Stimulated activated CD8-positive, alpha-beta memory T cell treated with anti-CD3 and anti-CD28 coated beads, Interleukin-15, amount 100 ng/mL, for 1 hour (primary cell): ENCODE measurements at places on chromosomes 2 and 18.

DNA sequence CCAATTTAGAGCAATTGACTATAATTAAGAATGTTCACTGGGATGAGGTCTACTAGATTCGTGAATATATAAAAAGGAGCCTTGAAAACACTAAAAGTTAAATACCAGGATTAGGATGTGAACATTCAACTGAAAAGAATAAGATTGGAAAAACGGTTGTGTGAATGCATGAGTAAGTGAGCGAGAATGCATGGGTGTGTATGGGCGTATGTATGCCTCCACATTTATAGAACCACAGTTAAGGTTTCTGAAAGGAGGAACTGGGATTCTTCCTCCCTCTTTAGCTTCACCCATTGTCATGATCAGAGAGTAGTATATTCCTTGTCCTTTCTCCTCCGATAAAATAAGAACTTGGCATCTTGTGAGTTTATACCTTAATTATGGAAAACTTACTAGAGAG, 151.1 kb upstream of the UBE2E3 start:
- DNase-seq, result no peak

DNA sequence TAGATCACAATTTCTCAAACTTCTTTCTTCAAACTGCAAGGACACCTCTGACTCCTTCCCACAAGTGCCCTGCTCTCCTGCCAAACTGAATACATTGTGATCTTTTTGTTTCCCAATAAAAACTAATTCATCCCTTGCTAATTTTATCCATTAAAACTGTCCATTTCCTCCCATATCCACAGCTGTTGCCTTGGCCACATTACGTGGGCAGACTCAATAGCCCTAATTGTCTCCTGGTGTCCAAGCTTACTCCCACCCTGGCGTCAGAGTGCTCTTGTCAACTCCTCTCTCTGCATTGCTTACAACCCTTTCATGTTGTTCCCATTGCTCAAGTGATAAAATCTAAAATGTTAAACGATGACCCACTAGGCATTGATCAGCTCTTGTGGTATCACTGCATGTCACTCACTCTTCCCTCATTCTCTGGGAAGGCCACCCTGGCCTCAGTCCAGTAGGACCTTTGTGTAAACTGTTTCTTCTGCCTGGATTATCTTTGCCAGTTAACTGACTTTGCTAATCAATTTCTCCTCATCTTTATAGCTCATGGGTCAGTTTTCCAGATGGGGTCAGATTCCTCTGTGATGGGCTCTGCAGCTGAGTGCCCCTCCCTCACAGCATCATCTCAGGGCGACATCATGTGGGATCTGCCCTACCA, 525.0 kb downstream of the SLC4A3 start:
- DNase-seq, result no peak

- DNase-seq, result no peak
Measured at GRCh38 chr18:47248115-47248603, 3.3 kb downstream of the SKOR2 start.

DNA sequence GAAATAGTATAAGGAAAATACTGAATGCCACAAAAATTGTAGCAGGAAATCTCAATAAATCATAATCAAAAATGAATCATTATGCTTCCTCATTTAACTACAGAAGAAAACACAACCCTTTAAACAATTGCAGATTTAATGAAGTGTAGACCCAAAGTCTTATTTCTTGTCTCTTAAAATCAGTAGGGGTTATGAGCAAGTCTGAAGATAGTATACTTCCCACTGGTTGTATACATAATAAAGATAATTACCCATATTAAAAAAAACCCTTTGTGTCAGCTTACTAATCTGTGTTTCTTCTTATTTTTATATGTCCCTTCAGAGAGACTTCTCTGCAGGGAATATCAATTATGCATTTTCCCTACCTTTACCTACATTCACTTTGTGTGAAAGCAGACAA, 504.7 kb downstream of the ERBB4 start:
- DNase-seq, result no peak

DNA sequence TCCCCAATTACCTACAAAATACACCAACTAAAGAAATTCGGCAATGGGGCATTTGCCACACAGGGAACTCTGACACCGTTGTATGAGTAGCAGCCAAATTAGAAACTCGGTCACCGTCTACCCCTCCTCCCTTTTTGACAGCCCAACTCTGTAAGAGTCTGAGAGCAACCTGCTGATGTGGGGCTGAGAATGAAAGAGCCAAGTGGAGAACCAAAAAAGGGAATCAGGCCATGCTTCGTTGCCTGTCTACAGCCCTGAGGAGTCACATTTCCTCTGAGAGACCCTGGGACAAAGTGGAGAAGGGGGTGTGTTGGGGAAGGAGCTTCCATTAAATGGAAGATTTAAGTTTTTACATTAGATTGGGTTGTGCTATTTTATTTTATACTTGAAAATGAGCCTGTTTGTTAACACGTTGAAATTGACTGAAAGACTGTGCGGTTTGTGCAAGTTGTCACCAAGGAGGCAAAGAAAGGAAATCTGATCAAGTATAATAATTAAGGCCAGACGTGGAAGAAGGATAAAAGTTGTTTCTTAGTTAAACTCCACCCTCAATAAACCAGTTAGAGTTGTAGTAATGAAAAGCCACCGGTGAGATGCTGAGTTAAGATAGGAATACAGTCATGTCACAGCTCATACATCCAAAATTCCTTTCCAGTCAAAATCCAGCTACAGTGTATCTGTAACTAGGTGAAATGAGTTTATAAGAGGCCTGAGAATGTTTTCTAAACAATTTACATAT, 131.7 kb upstream of the CREB1 start:
- DNase-seq, result no peak

- no peak for DNase-seq
Measured at GRCh38 chr18:44541781-44542180, 138.9 kb upstream of the SETBP1 start.

- DNase-seq, result no peak
Measured at GRCh38 chr2:112021290-112021689, 33.8 kb upstream of the TMEM87B start.

DNA sequence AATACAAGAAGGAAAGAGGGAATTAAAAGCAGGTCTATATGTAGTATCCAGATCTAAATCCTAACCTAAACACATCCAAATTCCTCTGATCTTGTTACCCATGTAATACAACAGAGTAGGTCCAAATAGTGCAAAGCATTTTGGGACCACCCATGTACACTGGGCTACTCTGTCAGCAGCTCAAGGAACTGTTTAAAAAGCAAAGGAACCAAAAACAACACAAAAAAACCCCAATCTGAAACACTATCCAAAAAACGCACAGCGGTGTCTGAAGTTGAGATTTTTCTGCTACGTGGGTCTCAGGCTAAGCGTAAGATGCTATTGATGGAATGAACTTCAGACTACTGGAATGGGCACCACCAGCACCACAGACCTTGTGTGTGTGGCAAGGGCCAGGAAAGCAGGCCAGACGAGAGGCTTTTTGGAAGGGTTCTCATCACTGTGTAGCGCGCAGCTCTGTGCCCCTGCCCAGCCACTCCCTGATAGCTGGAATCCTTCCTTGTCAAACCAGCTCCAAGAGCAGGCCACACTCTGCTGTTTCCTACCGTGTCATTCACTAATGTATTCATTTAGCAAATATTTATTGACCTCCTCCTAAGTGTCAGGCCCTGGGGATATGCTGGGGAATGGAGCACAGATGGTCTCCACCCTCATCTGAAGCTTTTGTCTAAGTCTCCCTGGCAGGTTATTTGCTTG, 101.4 kb downstream of the COLEC12 start:
- no peak for DNase-seq

DNA sequence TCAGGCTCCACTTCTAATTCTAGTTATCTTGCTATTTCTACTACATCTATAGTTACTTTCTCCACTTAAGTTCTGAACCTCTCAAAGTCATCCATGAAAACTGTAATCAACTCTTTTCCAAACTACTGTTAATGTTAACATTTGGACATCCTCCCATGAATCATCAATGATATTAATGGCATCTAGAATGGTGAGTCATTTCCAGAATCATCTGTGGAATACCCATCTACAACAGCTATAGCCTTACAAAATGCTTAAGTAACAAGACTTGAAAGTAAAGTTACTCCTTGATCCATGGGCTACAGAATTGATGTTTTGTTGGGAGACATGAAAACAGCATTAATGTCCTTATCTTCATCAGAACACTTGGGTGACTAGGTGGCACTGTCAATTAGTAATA, 35.4 kb downstream of the BARD1 start:
- DNase-seq, result no peak

DNA sequence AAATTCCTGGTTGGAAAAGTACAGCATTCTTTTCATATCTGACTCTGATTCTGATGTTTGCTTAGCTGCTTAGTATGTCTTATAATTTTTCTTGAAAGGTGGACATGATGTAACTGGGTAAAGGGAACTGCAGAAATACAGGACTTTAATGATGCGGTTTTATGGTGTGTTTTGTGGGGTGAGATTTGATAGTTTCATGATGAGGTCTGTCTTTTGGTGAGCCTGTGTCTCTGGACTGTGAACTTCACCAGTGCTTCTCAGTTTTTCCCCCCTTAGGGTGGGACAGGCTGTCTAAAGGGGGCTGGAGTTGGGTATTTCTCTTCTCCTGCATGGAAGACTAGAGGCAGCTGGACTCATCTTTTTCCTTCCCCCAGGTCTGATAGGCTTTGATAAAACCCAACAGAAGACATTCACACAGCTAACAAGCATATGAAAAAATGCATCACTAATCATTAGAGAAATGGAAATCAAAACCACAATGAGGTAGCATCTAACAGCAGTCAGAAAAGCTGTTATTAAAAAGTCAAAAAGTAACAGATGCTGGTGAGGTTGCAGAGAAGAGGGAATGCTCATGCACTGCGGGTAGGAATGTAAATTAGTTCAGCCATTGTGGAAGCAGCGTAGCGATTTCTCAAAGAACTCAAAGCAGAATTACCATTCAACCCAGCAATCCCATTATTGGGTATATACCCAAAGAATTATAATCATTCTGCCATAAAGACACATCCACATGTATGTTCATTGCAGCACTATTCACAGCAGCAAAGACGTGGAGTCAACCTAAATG, 77.6 kb downstream of the EPC2 start:
- DNase-seq, result no peak

DNA sequence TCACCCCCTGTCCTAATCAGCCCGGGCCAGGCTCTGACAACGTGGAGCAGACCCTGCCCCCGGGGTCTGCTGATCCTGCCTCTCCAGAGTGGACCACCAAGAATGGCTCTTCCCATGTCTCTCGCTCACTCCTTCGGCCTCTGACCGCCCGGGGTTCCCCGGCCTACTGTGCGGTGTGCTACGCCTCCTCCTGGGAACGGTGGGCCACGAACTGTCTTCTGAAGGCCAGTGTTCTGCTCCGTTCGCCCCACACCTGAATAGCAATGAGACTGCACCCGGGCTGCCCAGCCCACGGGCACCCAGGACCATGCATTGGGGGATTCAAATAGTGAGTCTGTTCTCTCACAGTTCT, 189.7 kb downstream of the TWIST2 start:
- DNase-seq, result no peak

GRCh38 chr2:63446658-63447057, 141.6 kb downstream of the WDPCP start:
- no peak for DNase-seq

DNA sequence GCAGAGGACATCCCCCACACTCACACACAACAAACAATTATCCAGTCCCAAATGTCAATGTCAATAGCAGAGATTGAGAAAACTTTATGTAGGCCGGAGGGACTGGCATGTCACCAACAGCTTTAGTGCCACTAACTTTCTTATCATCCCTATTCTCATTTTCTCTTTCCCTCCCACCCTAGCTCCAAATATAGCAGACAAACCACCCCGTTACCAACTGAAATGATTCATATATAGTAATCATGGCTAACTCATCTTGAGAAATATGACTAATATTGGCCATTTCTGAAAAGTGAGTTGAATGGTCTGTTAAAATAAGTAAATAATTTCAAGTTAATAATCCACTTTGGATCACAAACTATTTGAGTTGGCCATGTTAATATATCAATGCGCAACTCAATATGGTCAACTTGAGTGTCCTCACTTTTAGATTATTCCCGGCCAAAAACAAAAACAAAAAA, 242.1 kb upstream of the RND3 start:
- no peak for DNase-seq

DNA sequence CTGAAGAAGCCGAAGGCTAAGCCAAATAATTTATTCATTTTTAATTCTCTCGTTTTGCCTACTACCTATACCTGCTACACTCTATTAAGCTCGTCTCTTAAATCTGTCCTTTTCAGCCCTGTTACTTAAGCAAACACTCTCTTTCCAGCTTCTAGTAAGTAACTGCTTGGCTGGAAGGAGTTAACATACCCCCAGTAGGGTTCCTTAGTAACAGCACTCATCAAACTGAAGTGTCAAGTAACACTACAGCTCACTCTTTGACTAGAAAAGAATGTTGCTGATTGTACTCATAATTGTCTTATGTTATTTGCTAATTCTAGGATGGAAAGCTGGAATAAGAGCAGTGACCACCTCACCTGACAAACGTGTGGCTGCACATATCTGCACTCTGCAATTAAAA, 120.0 kb upstream of the SCN7A start:
- no peak for DNase-seq

DNA sequence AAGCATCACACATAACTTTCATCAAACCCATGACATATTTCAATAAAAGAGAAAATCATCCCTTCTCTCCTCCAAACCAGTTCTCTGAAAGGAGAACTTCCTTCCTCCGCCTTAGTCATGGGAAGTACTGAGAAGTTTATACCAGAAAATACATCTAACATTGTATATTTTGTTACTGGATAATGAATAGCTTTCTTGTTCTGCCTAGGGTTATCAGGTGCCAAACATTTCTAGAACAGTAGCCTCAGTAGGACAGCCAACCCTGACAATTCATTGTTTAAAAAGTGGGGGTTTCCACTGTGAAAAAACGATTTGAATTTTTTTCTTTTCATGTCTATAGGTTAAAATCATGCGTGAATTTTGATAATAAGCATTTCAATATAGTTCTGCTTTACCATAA, 16.0 kb upstream of the DAW1 start:
- DNase-seq, result no peak

DNA sequence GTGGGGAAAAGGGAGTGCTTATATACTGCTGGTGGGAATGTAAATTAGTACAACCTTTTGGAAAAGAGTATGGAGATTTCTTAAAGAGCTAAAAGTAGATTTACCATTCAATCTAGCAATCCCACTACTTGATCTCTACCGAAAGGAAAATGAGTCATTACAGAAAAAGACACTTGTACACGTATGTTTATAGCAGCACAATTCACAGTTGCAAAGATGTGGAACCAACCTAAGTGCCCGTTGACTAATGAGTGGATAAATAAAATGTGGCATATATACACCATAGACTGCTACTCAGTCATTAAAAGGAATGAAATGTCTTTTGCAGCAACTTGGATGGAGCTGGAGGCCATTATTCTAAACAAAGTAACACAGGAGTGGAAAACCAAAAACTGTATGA, 29.5 kb downstream of the FLACC1 start:
- no peak for DNase-seq
